CD4-positive, alpha-beta T cell treated with Interleukin-1 beta for 1 hour (primary cell): ENCODE measurements at places on chromosomes 1 and 21.
A peak's percentile ranks its signal among the peaks of the same experiment; 100 is the strongest.

- no peak for DNase-seq
Measured at GRCh38 chr1:110872366-110872744, 593 bp upstream of the CD53 start.

DNA sequence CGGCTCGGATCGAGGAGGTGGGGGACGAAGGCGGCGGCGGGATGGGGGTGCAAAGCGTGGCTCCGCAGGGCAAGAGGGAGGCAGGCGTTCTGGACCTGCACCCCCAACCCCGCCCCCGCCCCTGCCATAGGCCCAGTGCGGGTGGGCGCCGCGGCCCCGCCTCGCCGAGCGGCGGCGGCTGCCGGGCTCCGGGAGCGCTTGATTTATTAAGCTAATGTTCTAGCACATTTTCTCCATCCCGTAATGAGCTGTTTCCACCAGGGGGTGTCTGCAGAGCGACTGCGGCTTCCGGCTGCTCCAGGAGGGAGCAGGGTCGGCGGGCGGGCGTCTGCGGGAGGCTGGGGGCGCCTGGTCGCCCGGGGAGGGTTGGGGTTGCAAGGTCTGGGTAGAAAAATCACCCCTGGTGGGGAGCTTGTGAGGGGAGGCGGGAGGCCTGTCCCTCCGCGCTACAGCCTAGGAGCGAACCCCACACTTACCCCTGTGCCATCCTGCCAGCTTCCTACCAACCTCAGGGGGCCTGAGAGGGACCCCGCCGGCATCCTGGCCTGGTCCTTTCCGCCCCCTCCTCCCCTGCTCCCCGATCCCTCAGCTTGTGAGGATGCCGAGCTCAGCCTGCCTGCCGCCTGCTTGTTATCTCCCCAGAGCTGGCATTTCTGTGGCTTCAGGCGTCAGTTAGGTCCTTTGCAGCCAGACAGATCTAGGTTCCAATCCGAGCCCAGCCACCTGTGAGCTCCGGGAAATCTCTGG lies 48.5 kb upstream of the ACOT11 start:
- peak; percentile 41 for DNase-seq

- DNase-seq = no peak
Measured at GRCh38 chr1:199242601-199243000, 603.8 kb downstream of the PTPRC start.

- peak; percentile 82 for DNase-seq
Measured at GRCh38 chr1:226738995-226739695, at the start of gene ITPKB. Gene ITPKB, minus strand, starts transcription at chr1:226739282. Its CDS starts 1,824 bp downstream, at chr1:226737458.

- no peak for DNase-seq
Measured at GRCh38 chr1:201250326-201251011, 32.8 kb upstream of the PKP1 start.

GRCh38 chr1:218813237-218813636 lies 360.4 kb upstream of the LYPLAL1 start:
- DNase-seq = no peak

- DNase-seq = no peak
Measured at GRCh38 chr1:1883092-1883873, 7.6 kb downstream of the GNB1 start.

- peak; percentile 89 for DNase-seq
Measured at GRCh38 chr1:9717193-9718005, 65.9 kb downstream of the PIK3CD start.

DNA sequence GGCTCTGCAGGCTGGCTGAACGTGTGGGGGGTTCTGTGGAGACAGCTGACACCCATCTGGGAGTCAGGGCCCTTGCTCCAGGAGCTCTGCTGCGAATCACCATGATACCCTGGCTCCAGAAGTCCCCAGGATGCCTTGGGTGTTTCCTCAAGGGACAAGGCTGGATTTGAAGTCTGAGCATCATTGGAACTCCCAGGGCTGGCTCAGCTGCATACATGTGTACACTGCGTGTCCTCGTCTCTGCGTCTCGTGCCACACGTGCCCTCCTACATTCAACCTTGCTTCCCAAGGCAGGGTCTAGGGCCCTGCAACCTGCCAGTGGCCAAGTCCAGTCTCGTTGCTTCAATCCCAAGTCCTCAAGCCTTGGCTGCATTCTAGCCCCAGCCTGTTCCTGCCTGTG lies 11.7 kb downstream of the CSF1 start:
- DNase-seq = no peak

DNA sequence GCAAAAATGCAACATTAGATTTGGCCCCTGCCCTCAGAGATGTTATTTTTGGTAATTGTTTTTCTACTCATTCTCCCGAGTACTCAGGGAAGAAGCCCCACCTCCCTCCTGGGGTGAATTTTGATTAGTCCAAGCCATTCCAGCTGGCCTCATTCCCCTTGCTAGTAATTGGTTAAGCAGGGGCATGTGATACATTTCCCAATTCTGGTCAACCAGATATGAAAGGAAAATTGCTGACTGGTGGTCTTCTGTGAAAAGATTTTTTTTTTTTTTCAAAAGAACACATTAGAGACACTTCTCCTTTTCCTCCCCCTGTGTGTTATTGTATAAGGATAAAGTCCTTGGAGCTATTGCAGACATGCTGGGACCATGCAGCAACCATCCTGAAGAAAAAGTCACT lies 71.1 kb upstream of the AKT3 start:
- DNase-seq = no peak

GRCh38 chr1:66699213-66699612 lies 53.0 kb upstream of the DYNLT5 start:
- no peak for DNase-seq

- DNase-seq = no peak
Measured at GRCh38 chr1:5685446-5686040, 306.7 kb downstream of the NPHP4 start.

- DNase-seq = no peak
Measured at GRCh38 chr1:15876357-15877055, 29.0 kb downstream of the SPEN start.

GRCh38 chr1:164619006-164619784 lies 60.2 kb downstream of the PBX1 start:
- no peak for DNase-seq

DNA sequence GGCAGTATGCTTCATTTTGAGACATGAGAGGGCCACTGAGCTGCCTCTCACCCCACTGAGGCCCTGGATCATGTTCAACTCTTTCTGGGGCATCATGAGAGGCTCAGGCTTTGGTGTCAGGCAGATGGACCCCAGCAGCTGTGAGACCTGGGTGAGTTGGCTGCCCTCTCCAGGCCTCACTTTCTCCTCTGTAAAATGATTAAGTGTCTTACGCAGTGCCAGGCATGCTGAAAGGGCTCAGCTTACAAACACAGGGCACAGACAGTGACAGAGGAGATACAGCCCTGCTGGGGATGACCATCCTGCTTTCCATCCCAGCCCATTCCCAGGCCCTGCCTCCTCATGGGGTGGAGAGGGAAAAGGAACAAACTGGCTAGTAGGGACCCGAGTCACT lies 387.4 kb downstream of the MATN1 start:
- DNase-seq = no peak

GRCh38 chr1:235015291-235015985 lies 113.2 kb downstream of the TOMM20 start:
- DNase-seq = peak; percentile 31

GRCh38 chr1:223014142-223014873 lies 128.7 kb downstream of the TLR5 start:
- DNase-seq = no peak

- DNase-seq = no peak
Measured at GRCh38 chr1:8370046-8370881, 52.4 kb downstream of the SLC45A1 start.

- no peak for DNase-seq
Measured at GRCh38 chr1:225413708-225414375, 14.0 kb downstream of the LBR start.

GRCh38 chr1:64974288-64974825 lies 8.0 kb upstream of the JAK1 start:
- no peak for DNase-seq

- DNase-seq = no peak
Measured at GRCh38 chr1:197649188-197649587, 126.1 kb downstream of the DENND1B start.

GRCh38 chr1:167723707-167724323 lies 2.0 kb downstream of the MPZL1 start:
- DNase-seq = no peak

- DNase-seq = no peak
Measured at GRCh38 chr21:34636961-34637360, 22.0 kb upstream of the RCAN1 start.

DNA sequence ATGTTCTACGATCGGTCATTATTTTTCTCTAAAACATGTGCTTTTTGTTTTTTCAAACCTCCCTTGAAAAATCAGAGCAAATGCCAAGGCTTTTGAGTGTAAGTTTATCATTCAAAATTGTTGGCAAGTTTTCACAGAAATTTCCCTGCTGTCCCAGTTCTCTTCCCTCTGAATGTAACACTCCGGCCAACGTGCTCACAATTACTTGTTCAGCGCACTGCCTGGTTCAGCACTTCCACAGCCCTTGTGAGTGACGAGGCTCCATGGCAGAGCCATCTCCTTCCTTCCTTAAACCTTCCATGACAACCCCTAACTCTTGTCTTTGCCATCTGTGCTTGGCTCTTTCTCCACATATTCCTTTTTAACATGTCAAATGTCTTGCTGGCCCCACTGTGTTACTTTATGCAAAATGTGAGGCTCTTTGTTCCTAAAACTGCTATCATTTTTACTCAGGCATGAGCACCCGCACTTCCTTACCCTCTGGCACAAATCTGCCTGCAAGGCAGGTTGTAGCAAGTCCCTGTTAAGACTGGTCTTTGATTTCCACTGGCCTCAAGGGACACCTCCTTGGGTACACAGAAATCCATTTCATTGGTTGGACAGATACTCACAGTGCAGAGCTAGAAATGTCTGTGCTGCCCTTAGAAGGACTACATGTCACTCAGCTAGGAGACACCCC lies 142.8 kb downstream of the HUNK start:
- no peak for DNase-seq

GRCh38 chr1:247357052-247357780 lies 25.5 kb upstream of the ZNF496 start:
- DNase-seq = no peak

DNA sequence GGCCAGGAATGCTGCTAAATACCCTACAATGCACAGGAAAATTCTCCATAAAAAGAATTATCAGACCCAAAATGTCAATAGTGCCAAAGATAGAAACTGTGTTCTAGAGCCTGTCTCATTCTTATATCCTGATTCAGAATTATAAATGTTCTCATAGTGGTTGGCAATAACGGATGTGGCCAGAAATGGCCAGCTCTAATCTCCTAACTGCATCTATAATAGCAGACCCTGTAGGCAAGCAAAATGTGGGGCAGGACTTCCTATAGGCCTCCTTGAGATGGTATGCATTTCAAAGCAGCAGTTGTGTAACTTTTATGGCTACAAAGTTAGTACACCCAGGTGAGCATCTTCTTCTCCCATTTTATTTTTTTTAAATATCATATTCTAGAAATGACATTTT lies 95.9 kb upstream of the SGIP1 start:
- DNase-seq = no peak

DNA sequence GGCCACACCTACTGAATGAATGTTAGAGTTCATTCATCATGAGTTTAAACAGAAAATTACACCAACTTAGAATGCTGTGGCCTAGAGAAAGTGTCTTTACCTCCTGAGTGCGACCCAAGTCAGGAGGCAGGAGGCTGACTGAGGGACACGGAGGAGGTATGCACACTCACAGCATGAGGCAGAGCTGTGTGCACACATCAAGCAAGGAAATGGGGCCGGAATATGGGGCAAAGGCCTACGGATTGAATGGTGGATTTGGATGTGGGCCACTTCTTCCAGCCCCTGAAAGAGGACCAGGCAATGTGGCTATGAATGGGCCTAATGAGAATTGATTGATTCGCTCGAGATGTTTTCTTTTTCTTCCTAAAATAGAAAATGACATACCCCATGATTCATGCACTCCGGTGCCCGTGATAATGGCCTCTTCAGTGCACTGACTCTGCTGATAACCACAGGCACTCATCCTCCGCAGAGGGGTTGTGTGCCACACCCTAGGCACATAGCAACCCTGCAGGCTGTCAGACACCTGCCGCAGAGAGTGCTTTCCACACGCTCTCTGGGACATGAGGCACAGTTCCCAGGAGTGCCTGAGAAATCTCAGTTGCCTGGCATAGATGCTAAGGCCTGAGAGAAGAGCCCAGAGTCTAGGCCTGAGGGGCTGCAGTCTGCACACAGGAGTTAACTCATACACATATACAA lies 155.5 kb downstream of the GLUL start:
- DNase-seq = no peak

- no peak for DNase-seq
Measured at GRCh38 chr1:182952677-182953444, at the start of gene SHCBP1L. Gene SHCBP1L, minus strand, starts transcription at chr1:182953166. Its CDS starts 33 bp downstream, at chr1:182953133.

DNA sequence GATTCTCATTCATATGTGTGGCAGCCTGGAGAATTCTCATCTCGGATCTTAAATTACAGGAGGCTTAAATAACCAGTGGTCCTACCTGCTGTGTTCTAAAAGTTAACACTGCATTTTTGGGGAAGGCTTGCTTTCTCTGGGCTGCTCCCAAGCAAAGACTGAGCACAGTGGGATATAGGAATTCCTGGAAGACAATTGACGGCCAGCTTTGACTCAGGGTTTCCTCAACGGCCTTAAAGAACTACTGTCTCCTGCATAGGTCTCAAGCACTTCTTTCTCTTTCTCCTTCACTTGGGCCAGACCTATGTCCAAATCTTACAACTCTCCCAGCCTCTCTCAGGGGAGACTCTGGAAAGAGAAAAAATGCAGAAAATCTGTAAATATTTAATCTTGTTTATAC lies 1.0 kb upstream of the KRTAP13-3 start:
- DNase-seq = no peak
